T-helper 22 cell (primary cell): ENCODE measurements at places on chromosomes 4 and X.

DNA sequence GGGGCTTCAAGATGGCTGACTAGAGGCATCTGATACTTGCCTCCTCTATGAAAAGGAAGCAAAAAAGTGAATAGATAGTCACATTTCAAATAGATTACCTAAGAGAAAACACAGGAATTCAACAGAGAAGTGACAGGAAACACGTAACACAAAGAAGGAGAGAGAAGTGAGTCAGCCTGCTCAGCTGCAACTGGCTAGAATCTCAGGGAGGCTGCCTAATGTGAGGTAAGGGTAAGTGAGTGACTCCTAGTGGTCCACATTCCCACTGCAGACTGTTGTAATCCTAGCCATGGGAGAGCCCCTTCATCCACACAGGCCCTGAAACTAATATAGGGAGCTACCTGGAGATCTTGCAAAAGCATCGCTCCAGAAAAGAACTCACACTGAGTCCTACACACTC, 179.2 kb downstream of the SLC7A11 start:
- no peak for DNase-seq

DNA sequence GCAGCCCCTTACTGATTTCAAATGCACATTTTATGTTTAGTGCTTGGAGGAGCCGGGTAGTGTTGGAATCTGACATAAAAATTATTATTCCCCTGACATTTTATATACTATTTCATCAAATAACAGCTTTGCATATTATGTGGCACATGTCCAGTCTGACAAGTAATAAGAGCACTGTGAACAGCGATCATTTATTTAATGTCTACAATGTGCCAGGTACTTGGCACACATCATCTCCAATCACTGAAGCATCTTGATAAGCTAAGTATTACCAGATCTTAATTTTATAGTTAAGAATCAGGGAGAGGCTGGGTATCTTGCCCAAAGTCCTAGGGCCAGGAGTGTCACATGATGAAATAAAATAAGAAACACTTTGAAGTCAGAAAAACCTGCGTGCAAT, 197.2 kb downstream of the NR3C2 start:
- no peak for DNase-seq

GRCh38 chr4:140302151-140302859, 71.1 kb upstream of the SCOC start:
- no peak for DNase-seq

DNA sequence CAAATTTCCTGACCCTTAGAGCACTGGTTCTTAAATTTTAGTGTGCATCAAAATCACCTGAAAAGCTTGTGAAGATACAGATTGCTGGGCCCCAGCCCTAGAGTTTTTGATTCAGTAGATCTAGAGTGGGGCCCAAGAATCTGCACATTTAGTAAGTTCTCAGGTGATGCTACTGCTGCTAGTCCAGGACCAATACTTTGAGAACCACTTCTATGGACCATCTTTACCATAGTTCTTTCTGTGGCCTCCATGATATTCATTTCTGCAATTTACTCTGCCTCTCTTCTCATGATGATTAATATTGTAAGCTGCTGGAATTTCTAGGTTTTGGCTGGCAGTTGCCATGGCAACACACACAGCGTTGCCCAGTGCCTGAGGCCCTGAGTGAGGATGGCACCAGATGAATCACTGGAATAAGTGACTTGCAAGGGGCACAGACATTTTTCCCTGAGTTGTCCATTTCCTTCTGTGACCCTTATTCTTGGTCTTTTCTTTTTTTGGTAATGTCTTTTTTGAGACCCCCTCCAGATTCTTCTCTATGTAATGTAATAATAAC, 83.6 kb downstream of the PPP1R2C start:
- no peak for DNase-seq

GRCh38 chrX:39399387-39399786, 598.1 kb downstream of the MID1IP1 start:
- no peak for DNase-seq

GRCh38 chr4:48255959-48256342, 13.7 kb downstream of the TEC start:
- no peak for DNase-seq

- DNase-seq: no peak
These were observed 51.4 kb upstream of the LSM6 start for GRCh38 chr4:146124023-146124680.

DNA sequence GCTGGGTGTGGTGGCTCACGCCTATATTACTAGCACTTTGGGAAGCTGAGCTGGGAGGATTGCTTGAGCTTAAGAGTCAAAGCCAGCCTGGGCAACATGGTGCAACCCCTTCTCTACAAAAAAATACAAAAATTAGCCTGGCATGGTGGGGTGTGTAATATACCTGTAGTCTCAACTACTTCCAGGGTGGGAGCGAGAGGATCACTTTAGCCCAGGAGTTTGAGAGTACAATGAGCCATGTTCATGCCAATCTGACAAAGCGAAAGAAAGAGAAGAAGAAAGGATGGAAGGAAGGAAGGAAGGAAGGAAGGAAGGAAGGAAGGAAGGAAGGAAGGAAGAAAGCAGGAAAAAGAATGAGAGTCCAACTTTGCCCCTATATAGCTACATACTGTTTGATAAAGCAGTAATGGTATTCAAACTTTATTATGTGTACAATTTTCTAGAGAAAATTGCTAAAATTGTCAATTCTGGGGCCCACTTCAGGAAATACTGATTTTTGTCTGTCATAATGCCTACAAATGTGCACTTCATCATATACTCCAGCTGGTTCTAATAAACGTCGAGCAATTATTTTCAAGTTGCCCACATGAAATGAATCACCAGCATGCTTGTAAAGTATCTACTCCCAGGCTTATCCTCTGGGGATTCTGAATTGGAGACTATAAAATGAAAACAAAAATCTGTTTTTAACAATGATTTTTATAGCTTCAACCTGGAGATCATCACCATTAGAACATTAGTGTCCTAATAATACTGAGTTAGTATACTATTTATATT, 132.3 kb downstream of the NDST4 start:
- no peak for DNase-seq

GRCh38 chr4:111630705-111631104, 514.5 kb upstream of the FAM241A start:
- DNase-seq: no peak

- no peak for DNase-seq
These were observed 13.1 kb upstream of the ANXA5 start for GRCh38 chr4:121709766-121710405.

DNA sequence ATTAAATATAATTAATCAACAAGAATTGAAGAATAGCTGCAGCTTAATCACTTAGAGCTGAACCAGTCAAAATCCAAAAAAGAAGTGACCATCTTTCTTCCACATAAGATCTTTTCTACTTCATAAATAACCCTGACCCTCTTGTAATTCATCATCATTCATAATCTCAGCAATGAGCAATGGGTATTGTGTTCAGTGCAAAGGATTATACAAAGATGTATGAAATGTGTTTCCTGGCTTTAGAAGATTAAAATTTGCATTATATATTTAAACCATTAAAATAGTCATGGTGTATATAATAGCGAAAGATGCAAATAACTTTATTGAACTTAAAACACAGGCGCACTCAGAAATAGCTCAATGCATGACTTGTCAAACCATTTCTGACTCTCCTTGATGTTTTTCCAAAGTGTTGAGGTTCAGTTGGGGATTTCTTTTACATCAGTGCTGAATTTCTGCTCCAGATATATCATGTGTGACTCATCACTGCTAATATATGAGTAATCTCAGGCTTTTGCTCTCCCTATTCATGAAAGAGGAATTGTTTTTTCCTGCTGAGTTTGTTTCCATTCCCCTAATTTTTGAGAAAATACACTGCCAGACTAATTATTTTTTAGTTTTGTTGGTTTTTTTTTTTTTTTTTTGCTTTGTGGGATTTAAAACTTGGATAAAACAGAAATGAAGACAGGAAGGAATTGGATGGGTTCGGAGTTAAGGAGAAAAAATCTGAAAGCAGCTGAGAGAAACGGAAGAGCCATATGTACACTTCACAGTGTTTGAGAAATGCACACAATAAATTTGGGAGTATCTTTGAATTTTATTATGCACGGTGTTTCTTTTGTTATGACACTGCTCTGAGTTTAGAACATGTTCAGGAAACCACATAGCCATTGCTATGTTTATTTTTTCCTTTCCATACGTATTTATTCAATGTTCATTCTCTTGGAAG, 290.1 kb upstream of the PCDH7 start:
- DNase-seq: no peak

DNA sequence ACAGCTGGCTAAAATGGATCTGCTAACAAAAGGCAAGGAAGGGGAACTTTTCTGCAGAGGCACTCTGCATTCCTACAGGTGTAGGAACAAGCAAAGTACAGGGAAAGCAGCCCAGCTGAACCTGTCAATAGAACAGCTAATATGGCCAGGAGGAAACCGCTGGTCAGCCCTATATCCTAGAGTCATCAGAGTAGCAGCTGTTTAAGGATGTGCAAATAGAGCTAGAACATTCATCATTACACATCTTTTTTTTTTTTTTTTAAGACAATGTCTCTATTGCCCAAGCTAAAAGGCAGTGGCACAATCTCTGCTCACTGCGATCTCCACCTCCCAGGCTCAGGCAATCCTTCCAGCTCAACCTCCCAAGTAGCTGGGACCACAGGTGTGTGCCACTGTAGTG, 163.0 kb downstream of the BTC start:
- DNase-seq: no peak

DNA sequence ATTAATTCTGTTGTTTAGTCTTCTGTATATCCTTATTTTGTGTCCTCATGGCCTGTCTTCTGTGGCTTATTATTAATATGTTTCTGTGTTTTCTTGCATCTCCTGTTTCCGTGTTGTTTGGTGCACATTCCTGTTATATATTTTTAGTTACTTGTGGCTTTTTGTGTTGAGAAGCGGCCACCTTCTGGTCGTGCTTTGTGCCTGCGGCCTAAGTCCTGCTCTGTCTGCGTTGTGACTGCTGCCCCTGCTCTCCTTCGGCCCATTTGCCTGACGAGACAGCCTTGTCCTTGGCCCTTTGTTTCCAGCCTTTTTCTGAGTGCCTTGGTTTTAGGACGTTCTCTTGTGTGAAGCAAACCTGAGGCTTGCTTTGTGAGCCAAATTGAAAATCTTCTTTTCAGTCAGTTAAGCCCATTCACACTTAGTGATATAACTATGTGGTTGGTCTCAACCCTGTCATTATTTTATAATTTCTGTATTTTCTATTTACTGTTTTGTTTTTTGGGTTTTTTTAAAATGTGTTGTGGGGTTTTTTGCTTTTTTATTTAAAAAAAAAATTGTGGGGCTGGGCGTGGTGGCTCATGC, 43.8 kb downstream of the TNIP2 start:
- no peak for DNase-seq

DNA sequence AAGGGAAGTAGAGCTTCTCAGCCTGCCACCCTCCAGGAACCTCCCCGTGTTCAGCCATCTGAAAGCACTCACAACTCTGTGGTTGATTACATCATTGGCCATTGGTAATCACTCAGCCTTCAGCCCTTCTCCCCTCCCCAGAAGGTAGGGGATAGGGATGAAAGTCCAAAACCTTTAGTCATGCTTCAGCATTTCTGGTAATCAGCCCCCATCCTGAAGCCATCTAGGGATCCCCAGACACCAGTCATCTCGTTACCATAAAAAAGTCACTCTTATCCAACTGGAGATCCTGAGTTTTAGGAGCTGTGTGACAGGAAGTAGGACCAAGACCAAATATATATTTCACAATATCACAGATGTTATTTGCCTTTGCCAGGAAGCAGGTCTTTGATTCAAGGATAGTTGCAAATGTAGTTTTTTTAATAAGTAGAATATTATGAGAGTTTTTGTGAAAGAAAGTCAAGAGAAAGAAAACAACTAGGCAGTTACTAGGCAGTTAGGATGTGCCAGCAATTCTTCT, 364.6 kb upstream of the NOCT start:
- no peak for DNase-seq

DNA sequence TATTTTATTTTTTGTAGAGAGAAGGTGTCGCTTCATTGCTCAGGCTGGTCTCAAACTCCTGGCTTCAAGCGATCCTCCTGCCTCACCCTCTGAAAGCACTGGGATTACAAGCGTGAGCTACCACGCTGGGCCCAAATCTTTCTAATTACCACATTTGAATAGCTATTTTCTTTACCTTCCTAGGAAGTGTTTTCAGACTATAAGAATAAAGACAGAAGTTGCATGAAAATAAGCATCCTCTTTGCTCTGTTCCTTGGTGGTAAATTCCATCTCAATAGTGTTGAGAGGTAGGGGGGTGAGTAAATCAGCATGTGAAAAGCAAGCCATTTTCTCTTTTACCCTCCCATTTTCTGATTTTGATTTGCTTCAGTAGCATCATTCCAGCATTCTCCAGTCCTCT, 122.4 kb downstream of the LARP7 start:
- no peak for DNase-seq

DNA sequence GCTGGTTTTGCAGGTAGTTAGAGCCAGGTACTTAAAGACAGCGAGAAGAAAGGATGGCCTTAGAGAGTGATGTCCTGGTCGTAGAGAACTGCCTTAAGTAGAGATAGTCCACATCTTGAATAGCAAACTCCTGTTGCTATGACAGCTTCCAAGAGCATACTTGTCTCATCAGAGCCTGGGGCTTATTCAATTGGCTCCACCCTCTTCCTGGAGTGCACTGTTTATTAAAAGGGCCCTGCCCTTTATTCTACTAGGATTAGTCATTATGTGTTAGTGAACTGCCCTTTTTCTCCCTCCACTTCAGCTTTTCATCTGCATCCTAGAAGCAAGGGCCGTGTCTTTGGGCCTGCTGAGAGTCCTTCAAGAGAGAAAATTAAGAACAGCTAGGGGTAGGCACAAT, 94.5 kb upstream of the EOLA2 start:
- DNase-seq: no peak

GRCh38 chr4:165656829-165657490, 216.1 kb upstream of the TLL1 start:
- no peak for DNase-seq

DNA sequence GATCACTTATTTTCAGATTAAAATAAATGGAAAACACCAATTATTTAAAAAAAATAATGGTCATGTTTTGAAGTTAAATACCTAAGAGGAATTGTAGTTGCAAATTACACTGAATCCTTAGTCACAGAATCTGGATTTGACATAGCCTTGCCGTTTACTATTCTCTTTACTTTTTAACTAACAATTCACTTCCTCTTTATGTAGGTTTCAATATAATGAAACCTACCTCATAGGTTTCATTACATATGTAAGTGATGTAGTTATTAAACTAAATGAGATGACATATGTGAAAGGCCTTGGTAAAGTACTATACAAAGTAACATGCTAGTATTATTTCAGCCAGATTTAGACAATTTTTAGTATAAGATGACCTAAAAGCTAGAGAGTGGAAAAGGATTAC, 6.5 kb downstream of the SPP1 start:
- DNase-seq: no peak

- DNase-seq: no peak
These were observed 15.0 kb upstream of the ELF4 start for GRCh38 chrX:130125091-130125874.

DNA sequence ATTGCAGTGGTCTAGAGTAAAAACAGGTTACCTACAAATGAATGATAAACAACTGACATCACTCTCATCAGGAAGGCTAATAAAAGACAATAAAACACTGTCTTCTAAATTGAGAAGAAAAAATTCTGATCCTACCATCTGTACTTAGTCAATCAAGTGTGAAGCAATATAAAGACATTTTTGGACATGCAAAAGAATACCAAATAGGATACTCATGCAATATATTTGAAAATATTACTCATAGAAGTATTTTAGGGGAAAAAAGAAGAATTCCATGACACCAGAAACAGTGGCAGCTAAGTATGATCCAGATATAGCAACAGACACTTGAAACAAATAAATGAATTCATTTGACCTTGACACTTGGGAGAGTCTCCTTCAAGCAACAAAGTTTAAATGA, 63.8 kb upstream of the FAM120C start:
- no peak for DNase-seq

- no peak for DNase-seq
These were observed 9.0 kb downstream of the FBXO8 start for GRCh38 chr4:174274436-174274835.

GRCh38 chrX:136047016-136047642, 61.9 kb downstream of the SLC9A6 start:
- no peak for DNase-seq
